ENCODE measurements at places on chromosomes 12 and 14.

GRCh38 chr14:75832621-75833297, 149.0 kb downstream of the TGFB3 start:
- no peak for DNase-seq

DNA sequence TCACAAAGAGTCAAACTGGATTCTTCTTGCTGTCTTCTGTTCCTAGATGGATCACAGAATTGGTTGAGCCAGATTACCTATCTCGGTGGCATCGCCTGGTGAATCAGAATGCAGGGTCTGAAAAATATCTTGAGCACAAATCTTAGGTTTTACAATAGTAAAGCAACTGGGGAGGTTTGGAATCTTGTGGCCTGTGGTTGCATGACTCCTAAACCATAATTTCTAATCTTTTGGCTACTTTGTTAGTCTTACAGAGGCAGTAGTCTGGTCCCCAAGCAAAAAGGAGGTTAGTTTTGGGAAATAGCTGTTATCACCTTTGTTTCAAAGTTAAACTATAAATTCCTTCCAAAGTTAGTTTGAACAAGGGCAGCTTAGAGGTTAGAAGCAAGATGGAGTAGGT, 1488.5 kb upstream of the FLRT2 start:
- DNase-seq: no peak

- no peak for DNase-seq
These were observed 30.3 kb downstream of the NDUFA12 start for GRCh38 chr12:94973221-94973620.

GRCh38 chr12:105020241-105020962, 34.3 kb downstream of the NOPCHAP1 start:
- no peak for DNase-seq

DNA sequence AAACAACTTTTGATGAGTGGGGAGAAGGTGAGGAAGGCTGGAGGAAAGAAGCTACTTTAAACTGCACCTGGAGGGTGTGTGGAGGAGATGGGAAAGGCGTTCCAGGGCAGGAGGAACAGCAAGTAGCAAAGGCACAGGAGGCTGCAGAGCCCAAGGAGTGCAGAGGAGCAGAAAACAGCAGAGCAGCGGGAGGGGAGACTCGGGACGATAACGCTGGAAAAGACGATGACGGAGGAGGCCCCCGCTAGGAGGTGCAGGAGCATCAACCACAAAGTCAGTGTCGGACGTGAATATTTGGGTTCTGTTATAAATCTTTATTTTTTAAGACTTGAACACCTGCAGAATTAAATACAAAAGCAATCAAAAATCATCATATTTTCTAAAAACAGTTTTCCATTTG, 44.9 kb downstream of the LGMN start:
- DNase-seq: no peak

GRCh38 chr14:68679746-68680467, 113.0 kb downstream of the ZFP36L1 start:
- no peak for DNase-seq

- peak; percentile 20 for DNase-seq
These were observed 1.7 kb upstream of the ANKRD33 start for GRCh38 chr12:51886021-51886710.

GRCh38 chr12:122730215-122731014, at the start of gene HCAR1:
Gene HCAR1, minus strand, starts transcription at chr12:122730844. Its CDS starts 505 bp downstream, at chr12:122730339.
- no peak for DNase-seq

- DNase-seq: no peak
These were observed 66.2 kb downstream of the MARK3 start for GRCh38 chr14:103451401-103451800.

All from activated CD4-positive, alpha-beta T cell treated with anti-CD3 and anti-CD28 coated beads for 1 hour (primary cell).